ENCODE measurements at places on chromosomes 6 and 20. TPM values are rescaled to one million over a fixed set of nuclear protein-coding genes. Genes with fewer than 3 reads are reported as not detected.

The PTGIS gene
- not detected for total RNA-seq

The KDM1B gene
- 25.4 TPM for total RNA-seq

The NINL gene
- total RNA-seq, result 2.3 TPM

The TCP11 gene
- not detected for total RNA-seq

The NNAT gene
- total RNA-seq, result not detected

The CEP162 gene
- 9.2 TPM for total RNA-seq

The DPPA5 gene
- total RNA-seq, result not detected

The ULBP1 gene
- total RNA-seq, result not detected

The KIAA0408 gene
- total RNA-seq, result 0.85 TPM

The KHDC1L gene
- total RNA-seq, result 0.38 TPM

The ISM1 gene
- 2.7 TPM for total RNA-seq

The LY6G6C gene
- total RNA-seq, result not detected

The GNAS gene
- total RNA-seq, result 694 TPM

The RAB23 gene
- total RNA-seq, result 2.1 TPM

The OR2B6 gene
- not detected for total RNA-seq

The TRIM15 gene
- total RNA-seq, result not detected

The TBXT gene
- not detected for total RNA-seq

The SOX18 gene
- 1.7 TPM for total RNA-seq

The FILIP1 gene
- not detected for total RNA-seq

The FYN gene
- 430 TPM for total RNA-seq

The SNAP91 gene
- not detected for total RNA-seq

The TAGAP gene
- 195 TPM for total RNA-seq

The MAN1A1 gene
- total RNA-seq, result 8.4 TPM

The C6orf141 gene
- not detected for total RNA-seq

The C20orf144 gene
- total RNA-seq, result 0.36 TPM

The ENPP1 gene
- total RNA-seq, result 0.07 TPM

The SIRPA gene
- not detected for total RNA-seq

The FGD2 gene
- 71.9 TPM for total RNA-seq

The SIRT5 gene
- 8.8 TPM for total RNA-seq

The SIRPD gene
- total RNA-seq, result 0.24 TPM

The CD24 gene
- 0.73 TPM for total RNA-seq

The SLC22A7 gene
- total RNA-seq, result not detected

The C20orf141 gene
- total RNA-seq, result not detected

The LY6G5C gene
- total RNA-seq, result 3.2 TPM

The GCNT2 gene
- 3.6 TPM for total RNA-seq

The NFKBIL1 gene
- 11.6 TPM for total RNA-seq

The GSTA3 gene
- total RNA-seq, result not detected

The SALL4 gene
- not detected for total RNA-seq

The VSX1 gene
- not detected for total RNA-seq

The PTCRA gene
- not detected for total RNA-seq

The EPPIN gene
- total RNA-seq, result not detected

The ZNF322 gene
- 20.8 TPM for total RNA-seq

The PLA2G7 gene
- 7.9 TPM for total RNA-seq

The KIF25 gene
- total RNA-seq, result not detected

The ZNF391 gene
- total RNA-seq, result 5.0 TPM

The C6orf52 gene
- not detected for total RNA-seq

The MOG gene
- not detected for total RNA-seq

The FNDC1 gene
- not detected for total RNA-seq

The OR12D3 gene
- total RNA-seq, result not detected

The TLDC2 gene
- not detected for total RNA-seq

The BTNL2 gene
- total RNA-seq, result not detected

The METTL24 gene
- total RNA-seq, result not detected

The SSTR4 gene
- total RNA-seq, result not detected

All from naive thymus-derived CD4-positive, alpha-beta T cell (primary cell).